ENCODE measurements at places on chromosomes 3 and 15.

DNA sequence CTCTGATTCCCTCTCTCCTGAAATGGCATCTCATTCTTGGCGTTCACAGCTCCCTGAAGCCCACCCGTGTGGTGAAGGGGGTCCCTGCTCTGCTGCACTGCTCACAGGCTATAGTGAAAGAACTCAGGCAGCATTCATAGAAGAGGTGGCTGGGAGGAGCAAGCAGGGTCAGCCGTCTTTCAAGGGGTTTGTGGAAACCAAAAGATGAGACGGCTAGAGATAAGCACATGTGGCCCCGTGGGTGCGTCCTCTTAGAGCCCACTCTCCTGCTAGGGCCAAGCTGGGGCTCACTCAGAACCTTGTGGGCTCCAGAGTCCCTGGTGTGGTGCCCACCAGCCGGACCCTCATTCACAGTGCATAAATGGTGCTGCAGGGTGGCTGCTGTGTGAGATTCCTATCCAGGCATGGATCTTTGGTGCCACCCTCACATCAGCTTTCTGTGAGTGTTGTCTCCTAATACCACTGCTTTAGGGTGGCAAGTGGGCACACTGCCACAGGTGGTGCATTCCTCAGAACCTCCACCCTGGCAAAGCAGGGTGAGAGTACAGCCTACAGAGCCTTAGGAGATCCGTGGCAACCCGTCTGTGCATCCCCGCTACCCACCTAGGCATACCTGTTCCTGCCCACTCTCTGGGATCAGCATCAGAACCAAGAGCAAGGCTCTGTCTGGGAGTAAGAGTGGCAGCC is 11.2 kb upstream of the SEMA4B start:
- DNase-seq: no peak

GRCh38 chr3:104992676-104993075 is 374.0 kb upstream of the ALCAM start:
- DNase-seq: no peak

DNA sequence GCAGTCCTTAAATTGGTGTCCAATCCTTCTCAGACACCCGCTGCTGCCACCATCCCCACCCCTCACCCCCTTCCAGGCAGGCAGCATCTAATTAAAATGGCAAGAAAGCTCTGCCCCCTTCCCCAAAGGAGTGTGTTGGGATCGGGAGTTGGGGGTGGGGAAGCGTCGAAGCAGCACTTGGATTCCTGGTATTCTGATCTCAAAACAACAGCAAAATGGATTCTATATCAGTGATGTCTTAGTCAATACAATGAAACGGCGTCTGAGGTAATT is 1.4 kb downstream of the TNIK start:
- no peak for DNase-seq

- DNase-seq: no peak
These were observed 22.0 kb upstream of the LEKR1 start for GRCh38 chr3:156803952-156804741.

DNA sequence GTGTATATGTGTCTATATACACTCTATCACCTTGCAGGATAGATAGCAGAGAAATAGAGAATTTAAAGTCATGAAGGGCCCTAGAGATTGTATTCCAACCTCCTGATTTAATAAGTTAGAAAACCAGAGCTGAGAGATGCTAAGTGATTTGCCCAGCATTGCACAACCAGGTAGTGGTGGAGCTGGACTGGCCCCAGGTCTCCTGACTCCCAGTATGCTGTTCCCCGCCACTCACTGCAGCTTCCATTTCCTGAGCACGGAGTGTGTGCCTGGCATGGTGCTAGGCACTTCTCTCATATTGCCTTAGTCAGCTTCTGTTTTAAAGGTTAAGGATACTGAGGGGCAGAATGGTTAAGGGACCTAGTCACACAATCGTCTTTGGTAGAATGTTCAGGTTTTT is 129.4 kb upstream of the KLHL25 start:
- DNase-seq: no peak

DNA sequence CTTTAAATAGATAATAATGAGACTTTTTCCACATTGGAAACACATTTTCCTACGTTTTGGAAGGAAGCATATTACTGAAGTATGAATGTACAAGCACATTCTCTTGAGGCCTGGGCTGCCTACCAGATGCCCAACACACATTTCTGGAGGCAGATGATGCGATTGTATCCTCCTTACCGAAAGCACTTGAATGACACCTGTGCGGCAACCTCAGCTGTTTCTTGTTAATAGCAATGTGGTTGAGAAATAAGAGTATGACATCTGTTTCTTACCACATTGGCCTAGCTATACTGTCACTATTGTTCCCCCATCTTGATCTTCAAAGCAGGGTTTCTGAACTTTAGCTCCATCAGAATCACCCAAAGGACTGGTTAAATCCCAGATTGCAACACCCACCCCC is 84.8 kb downstream of the ARPP21 start:
- DNase-seq: no peak

- DNase-seq: no peak
These were observed 348.0 kb upstream of the EPHA6 start for GRCh38 chr3:96466441-96466840.

DNA sequence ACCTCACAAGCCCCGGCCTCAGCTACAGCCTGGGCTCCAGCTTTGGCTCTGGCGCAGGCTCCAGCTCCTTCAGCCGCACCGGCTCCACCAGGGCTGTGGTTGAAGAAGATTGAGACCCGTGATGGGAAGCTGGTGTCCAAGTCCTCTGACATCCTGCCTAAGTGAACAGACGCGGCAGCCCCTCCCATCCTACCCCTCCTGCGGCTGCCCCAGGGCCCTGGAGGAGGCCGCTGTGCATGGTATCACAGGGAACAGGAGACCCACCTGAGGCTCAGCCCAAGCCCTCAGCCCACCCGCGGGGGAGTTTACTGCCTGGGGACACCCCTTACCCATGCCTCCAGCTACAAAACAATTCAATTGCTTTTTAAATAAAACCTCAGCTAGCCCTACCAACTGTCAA is 6.0 kb upstream of the LARP6 start:
- no peak for DNase-seq

DNA sequence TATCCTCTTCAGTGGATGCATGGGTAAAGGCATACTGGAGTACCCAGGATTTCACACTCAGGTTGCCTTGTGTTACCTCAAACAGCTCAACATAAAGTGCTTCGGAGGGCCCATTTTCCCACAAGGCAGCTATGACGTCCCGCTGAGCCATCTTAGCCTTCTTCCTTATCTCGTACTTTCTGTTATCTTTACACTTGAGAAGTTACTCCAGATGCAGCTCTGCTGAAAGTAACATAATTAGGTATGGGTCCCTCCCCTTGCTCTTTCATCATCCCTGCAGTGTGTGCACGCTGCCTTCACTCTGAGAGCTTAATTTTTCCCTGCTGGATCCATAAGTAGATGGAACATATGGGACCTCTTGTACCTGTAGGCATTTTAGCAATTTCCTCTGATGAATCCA is 410.3 kb downstream of the AGBL1 start:
- DNase-seq: no peak

DNA sequence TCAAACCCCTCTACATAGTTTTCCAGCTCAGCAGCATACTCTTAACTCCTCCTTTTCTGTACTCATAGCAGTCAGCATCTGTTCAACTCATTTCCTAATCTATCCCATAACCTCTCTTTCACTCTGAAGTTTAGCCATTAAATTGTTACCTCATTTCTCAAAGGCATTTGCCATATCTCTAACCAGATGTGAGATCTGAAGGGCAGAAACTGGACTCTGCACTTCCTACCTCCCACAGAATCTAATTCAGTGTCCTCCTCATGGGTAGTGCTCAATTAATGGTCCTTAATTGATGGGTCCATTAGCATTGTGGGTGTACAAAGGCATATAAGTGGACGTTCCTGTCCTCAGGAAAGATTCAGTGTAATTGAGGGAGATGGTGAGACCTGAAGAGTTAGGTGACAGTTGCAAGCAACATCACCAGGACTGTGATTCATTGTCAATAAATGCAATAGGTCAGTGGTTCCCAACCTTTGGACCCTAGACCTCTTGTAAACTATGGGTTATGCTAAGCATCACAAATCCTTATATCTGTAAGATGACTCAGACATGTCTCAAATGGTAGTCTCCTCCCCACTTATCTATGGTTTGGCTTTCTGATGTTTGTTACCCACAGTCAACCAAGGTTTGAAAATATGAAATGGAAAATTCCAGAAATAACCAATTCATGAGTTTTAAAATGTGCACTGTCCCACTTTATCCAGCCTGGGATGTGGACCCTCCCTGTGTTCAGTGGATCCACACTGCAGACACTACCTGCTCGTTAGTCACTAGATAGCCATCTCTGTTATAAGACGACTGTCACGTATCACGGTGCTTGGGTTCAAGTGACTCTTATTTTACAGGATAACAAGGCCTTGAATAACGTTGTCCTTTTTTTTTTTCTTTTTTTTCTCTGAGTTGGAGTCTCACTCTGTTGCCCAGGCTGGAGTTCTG is 25.0 kb upstream of the UACA start:
- peak; percentile 48 for DNase-seq

- DNase-seq: no peak
These were observed 444 bp upstream of the ABHD14A start for GRCh38 chr3:51974277-51974962.

DNA sequence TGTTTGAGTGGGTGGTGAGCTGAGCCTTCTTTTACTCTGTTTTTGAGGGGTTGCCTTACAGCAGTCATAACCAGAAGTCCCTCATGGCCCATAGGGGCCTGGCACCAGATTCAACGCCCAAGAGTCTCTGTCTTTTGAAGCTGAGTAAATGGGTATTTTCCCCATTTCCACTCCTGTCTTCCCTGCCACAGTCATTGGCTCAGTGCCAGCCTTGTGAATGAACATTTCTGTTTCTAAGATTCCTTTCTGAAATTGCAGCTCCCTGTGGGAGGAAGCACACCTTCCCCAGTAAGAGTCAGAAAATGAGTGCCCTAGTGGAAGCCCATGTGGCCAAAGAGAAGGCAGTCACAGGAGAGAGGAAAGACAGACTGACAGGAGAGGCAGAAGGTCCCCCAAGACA is 43.7 kb upstream of the POLR2M start:
- no peak for DNase-seq

DNA sequence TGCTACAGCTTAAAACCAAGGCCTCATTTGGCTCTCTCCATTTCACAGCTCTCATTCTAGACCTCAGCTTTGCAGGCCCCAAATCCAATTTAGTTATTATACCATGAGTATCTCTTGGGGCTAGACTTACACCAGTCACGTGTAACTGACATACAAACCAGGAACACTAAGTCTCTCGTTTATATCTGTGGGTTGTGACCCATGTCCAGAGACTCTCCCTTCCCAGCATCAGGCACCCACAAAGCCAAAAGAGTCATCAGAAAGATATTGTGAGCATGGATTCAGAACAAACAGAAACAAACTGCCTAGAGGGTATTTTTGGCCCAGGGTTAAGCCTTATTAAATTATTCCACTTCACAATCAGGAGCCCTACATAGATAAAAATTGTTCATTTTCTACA is 5.6 kb upstream of the CCDC13 start:
- DNase-seq: peak; percentile 40

DNA sequence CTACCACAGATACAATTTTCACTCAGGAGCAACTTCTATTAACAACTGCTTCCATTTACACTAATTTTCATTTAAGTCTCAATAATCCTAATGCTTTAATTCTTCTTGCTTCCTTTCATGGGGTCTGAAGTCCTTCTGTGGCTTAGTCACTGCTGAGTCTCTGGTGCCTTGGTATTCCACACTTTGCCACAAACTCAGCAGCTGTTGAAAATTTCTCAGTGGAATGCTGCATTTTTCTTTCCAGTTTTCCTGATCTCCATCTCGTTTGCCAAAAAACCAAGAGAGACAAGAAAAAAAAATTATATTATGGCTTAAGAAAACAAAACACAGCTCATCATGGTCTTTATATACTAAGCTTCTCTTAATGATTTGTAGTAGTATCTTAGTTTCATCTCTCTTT is 269.2 kb upstream of the AZI2 start:
- DNase-seq: no peak

GRCh38 chr3:129507181-129507831 is 21.1 kb upstream of the RHO start:
- no peak for DNase-seq
